ENCODE measurements at places on chromosomes 2 and 18.
A peak's percentile ranks its signal among the peaks of the same experiment; 100 is the strongest.

DNA sequence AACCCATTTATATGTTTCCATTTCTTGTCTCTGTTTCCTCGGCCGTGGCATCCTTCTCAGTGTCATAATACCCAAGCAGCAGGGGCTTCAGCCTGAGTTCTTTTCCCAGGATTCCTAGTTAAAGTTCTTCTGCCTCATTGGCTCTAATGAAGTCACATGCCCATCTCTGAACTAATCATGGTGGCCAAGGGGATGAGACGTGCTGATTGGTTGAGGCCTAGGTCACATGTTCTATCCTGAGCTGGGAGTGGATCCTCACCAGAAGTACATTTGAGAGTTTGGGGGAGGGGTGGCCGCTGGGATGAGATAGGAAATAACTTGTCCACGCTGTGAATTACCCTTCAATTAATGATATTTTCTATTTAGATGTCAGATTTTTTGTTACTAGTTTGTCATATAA, 3.8 kb upstream of the UGT1A5 start:
- DNase-seq, result no peak

DNA sequence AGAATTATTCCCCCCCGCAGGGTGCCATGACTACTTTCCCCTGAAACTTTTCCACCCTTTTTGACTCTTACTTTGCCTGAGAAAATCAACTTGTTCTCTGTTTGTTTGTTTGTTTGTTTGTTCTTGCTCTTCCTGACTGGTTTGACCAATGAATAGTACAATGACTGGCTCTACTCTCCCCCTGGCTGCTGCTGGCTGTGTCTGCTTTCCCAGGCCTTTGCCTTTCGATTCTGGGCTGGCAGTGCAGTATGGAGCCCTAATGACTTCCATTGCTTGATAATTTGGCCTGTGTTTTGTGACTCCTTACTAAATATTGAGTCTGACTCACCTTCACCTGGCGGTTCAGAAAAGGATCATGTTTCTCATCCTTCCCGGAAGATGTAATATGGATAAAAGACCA, 241.1 kb downstream of the TMEM182 start:
- DNase-seq, result peak; percentile 14

- peak; percentile 4 for DNase-seq
These were observed 53.9 kb downstream of the DYNC1I2 start for GRCh38 chr2:171741189-171741588.

GRCh38 chr2:179669196-179669595, 192.2 kb downstream of the ZNF385B start:
- DNase-seq, result no peak
